ENCODE measurements at places on chromosomes 11 and 22.

DNA sequence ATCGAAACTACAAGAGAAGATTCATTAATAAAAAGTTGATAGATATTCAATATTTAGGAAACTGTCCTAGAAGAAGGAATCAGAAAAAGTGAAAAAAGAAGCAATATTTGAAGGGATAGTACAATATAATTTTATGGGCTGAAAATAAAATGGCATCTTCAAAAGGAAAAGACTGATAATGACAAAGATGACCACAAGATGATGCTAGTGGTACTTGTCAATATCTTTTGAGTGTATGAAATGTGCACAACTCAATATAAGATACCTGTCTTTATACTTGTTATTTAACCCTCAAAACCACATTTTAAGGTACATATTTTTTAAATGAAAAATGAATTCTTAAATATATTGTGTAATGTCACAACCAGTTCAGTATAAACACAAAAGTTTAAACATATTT is 1059.6 kb upstream of the RAG2 start:
- no peak for DNase-seq

DNA sequence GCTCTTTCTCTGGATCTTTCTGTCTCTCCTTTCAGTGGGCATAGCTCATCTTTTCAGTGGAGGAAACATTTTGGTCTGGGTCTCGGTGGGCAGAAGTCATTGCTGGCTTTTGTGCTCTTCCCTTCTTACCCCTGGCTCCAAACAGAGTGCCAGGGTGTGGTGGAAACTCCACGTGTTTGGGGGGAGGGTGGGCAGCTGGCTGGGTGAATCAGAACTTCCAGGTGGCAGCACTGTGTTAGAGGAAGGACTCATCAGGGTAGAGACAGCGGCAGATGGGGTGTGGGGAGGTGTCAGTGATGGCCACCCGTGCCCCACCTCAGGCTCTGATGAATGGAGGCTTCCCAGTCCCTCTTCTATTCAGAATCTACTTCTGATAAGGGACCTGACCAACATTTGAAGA is 114.0 kb downstream of the GRIK4 start:
- no peak for DNase-seq

DNA sequence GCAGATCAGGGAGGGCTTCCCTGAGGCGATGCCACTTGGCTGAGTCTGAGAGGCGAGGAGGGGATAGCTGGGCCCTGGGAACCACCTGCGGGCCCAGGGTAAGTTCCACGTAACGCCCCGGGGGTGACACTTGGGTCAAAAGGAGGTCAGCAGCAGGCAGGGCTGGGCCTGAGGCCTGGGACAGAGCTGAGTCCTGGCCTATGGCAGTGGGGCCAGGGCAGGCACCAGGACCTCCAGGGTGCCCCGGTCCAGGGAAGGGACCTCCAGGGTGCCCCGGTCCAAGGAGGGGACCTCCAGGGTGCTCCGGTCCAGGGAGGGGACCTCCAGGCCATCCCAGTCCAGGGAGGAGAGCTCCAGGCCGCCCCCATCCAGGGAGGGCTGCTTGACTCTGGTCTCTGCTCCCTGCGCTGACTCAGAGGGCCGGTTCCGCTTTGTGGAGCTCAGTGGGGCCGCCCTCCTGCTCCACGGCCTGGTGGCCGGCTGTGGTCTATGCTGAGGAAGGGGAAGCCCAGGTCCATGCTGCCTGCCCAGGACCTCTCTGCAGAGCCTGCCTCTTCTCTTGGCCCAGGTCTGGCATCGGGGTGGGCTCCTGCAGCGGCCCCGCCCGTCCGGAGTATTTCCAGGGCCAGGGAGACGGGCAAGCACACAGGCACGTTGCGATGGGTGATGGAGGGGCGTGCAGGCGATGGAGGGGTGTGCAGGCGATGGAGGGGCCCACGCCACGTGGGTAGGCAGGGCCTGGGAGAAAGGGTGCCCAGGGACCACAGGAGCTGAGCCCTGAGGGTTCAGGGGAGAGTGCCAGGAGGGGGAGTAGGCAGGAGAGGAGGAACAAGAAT is 19.5 kb upstream of the WNT7B start:
- DNase-seq: no peak

DNA sequence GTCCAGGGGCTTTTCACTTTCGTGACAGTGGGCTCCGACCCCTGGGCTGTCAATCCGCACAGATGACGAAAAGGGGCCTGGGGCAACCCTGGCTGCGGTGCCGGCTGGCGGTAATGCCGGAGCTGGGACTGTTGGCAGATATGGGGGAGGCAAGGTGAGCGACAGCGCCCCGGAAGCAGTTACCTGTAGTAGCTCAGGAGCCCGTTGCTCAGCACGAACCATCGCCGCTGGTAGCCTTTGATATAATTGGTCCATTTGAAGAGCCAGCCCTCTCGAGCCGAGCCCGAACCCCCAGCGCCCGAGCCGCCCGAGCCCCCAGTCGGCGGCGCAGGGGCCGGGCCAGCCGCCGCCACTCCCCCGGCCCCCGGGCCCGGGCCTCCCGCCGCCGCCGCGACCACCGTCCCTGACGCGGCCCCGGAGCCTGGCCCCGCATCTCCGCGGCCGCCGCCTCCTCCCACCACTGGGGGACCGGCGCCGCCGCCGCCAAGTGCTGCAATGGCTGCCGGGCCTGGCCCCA is 396 bp downstream of the OSBP start:
- DNase-seq: peak; percentile 33

DNA sequence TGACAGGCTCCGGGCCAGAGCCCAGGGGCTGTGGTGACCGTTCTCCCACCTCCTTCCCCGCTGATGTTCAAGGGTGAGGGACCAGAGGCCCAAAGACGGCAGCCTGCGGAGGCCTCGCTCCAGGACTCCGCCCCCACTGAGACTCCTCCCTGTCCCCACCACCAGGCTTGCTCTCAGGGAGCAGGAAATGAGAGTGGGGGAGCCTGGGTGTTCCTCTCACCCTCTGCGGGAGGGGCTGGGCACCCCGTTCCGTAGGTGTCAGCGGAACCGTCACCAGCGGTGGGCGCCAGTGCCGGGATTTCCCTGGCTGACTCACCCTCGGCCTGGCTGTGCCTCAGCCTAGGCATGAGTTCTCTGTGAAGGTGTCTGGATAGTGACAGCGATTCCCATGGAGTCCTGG is 15.7 kb downstream of the DAGLA start:
- DNase-seq: peak; percentile 94

DNA sequence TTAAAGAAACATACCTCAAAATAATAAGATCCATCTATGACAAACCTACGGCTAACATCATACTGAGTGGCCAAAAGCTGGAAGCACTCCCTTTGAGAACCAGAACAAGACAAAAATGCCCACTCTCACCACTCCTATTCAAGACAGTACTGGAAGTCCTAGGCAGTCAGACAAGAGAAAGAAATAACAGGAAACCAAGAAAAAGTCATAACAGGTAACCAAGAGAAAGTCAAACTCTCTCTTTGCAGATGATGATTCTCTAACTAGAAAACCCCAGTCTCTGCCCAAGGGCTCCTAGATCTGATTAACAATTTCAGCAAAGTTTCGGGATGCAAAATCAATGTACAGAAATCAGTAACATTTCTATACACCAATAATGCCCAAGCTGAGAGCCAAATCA is 35.6 kb downstream of the TMEM123 start:
- DNase-seq: no peak

DNA sequence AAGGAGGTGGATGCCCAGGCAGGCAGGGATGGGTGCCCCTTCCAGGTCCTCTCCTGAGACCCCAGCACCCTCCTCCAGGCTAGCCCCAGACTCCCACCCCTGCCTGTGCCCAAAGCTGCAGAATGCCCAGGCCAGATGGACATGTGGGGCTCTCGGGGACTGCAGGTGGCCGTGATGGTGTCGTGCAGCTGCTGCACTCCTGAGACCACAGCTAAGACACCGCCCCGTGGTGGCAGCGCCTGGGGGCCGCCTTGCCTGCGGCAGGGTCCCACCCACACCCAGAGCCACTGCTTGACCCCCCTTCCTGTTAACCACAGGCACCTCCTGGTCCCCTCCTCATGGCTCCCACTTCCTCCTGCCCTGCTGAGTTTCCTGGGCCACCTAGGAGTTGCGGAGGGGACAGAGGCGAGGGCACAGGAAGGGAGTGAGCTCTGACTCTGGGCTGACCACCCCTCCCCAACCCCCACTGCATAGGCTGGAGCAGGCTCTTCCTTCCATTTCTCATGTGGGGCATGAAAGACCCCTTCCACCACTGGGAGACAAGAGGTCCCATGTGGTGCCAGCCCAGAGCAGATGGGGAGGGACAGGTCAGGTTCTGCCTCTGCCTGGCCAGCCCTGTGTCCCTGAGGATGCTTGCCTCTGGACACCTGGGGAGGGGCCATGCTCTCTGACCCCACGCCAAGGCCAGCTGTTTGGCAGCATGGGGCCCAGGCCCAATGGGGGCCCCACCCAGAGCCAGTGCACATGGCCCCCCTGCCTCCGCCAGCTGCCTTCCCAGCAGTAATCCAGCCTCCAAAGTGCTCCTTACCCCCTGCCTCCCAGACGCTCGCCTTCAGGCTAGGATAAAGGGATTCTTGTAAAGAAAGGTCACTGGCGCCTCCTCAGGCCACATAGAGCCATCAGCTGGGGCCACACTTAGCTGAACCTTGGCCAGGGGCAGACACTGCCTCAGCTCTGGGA is 29.3 kb downstream of the OSBPL5 start:
- DNase-seq: no peak

DNA sequence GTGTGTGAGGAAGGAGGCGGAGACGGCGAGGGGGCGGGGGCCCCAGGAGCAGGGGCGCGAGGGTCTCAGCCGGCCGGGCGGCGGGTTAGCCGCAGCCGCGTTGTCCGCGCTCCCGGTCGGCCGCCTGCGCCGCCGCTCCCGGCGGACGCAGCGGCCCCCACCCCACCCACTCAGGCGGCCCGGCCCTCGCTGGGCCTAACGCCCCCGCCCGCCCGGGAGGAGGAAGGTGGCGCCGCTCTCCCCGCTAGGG is at the start of gene FCHSD2:
TSS of gene FCHSD2 (minus strand) at position 191 of the 250 bp plus-strand sequence. CDS start 441 bp downstream, outside the sequence.
- DNase-seq: no peak

DNA sequence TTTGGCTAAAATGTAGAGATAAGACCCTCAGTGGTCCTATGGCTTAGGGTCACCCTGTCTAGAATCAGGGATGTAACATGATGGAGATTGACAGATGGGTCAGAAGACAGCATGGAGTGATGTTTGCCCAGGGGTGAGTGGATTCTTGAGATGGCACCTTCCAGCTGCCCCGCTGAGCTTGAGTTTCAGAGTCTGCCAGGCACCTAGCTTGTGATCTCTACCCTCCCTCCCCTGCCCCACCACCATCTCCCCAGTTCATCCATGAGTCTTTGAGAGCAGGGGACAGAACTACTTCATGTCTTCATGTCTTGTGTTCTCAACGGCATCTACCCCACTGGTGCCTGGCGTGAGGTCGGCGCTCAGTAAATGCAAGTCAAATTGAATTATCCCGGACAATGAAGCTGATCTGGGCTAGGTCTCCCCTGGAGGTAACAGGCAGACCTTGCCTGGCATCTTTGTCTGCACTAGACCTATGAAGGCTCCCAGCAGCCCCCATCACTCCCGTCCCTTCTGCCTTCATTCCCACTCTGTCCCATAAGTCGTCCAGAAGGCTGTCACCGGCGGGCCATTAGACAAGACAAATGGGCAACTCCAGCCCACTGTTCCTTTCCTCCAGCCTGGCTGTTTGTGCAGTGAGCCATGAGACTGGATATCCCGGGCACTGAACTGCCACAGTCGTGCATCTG is 239.2 kb upstream of the TBCEL start:
- no peak for DNase-seq

DNA sequence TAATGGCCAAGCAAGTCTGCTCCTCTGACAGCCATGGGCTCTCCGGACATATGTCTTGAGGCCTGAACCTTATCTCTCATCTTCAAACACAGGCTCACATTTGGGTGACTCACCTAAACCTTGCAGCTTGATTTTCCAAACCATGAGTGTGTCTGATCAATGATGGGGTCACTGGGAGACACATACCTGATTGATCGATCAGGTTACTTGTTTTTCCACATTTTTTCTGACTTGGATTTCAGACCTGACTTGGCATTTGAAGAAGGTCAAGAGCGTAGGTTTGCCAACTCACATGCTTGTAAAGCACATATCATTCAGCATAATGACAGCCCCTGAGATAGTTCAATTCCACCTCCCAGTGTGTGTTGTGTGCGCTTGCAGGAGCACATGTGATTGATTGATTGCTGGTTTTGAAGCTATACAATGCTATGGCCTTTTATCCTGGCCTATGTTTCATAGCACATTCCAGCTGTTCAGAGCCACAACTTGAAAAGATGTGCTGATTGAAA is 116.7 kb upstream of the KIRREL3 start:
- DNase-seq: no peak

GRCh38 chr22:37260901-37261336 is 16.9 kb upstream of the RAC2 start:
- DNase-seq: peak; percentile 52

Measured in stimulated activated CD4-positive, alpha-beta T cell treated with anti-CD3 and anti-CD28 coated beads, TNF-alpha, amount 100 ng/mL, for 4 hours (primary cell).